Islet precursor cell (in vitro differentiated cells): ENCODE measurements at places on chromosomes 13 and 19.

DNA sequence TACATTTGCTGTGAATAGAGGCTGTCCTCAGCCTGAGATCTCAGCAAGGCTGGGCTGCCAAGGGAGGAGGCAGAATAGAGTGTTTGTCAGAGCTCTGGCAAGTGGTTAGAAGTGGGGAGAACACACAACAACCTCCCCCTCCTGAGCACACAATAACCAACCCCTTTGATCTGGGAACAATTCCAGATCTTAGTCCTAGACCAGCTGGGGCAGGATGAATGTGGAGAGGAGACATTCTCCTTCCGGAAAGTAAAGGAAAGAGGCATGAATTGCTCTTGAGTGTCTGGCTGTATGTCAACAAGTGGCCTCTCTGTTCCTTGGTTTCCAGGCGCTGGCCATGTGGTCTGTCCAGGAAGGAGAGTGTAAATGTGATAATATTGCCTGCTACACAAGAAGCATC is 114.9 kb upstream of the TMTC4 start:
- peak; percentile 81 for DNase-seq

- DNase-seq = no peak
These were observed 21.4 kb upstream of the KBTBD6 start for GRCh38 chr13:41154042-41154441.

DNA sequence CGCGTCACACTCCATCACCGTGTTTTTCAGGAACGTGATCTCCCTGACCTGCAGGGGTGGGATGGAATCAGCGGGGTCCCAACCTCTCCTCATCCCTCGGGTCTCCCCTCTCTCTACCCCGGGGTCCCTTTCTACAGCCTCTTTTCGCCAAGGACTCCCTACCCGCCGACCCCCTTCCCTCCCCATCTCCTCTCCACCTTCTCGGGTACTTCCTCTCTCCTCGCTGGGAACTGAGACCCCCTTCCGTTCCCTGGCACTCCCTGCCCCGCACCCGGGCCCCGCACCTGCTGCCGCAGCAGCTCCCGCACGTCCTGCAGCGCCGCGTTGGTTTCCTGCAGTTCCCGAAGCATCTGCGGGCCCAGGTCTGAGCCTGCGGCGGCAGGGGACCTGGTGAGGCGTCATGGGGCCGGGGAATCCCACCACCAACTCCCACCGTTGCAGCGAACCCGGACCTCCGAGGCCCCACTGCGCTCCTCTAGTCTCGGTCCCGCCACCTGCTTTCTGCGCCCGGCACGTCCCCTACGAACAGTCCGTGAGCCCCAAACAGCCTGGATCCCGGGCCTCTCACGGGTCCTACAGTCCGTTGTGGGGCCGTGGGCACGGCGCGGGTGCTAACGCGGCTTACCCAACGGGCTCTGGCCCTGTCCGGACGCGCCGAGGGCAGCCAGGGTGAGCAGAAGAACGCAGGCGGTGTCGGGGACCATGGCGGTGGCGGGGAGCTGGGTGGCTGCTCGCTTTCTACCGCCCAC is at the start of gene COMP:
Gene COMP (minus strand): TSS at position 740 of the 749 bp plus-strand sequence. CDS start 36 bp downstream, at position 704.
- DNase-seq = no peak

DNA sequence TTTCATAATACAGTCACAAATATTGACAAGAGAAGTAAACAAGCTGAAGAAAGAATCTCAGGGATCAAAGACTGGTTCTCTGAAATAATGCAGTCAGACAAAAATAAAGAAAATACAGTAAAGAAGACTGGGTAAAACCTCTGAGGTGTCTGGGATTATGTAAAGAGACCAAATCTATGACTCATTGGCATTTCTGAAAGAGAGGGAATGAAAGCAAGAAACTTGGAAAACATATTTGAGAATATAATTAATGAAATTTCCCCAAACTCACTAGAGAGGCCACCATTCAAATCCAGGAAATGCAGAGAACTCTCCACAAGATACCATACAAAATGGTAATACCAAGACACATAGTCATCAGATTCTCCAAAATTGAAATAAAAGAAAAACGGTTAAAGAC is 53.0 kb upstream of the GPC6 start:
- no peak for DNase-seq
